ENCODE measurements at places on chromosomes 6 and 20. TPM values are rescaled to one million over a fixed set of nuclear protein-coding genes. Genes with fewer than 3 reads are reported as not detected.

The KCNK5 gene
- not detected for total RNA-seq

The ACTR5 gene
- 9.7 TPM for total RNA-seq

The NKAPL gene
- total RNA-seq: 1.1 TPM

The MMS22L gene
- total RNA-seq: 22.7 TPM

The FILIP1 gene
- 12.6 TPM for total RNA-seq

Data from endothelial cell of umbilical vein (primary cell).